Right atrium auricular region (tissue), 2 donors: ENCODE measurements at places on chromosomes 13 and 19. TPM values are rescaled to one million over a fixed set of nuclear protein-coding genes. Genes with fewer than 3 reads are reported as not detected.

GRCh38 chr13:51721496-51721895, 82.5 kb downstream of the DHRS12 start:
- no peak for DNase-seq
- H3K27me3 ChIP-seq = no peaks in the 10 kb centered on the region
- H3K36me3 ChIP-seq = no peaks in the 10 kb centered on the region
- H3K4me3 ChIP-seq = no peak overlapping the region
- peak overlapping the region; percentile 33 for H3K27ac ChIP-seq

- no peak overlapping the region for H3K27ac ChIP-seq
- H3K4me1 ChIP-seq = no peaks in the 10 kb centered on the region
- H3K36me3 ChIP-seq = no peaks in the 10 kb centered on the region
- DNase-seq = no peak
- no peaks in the 10 kb centered on the region for H3K27me3 ChIP-seq
- no peak overlapping the region for H3K4me3 ChIP-seq
Observed at GRCh38 chr19:45814166-45814780, 835 bp downstream of the RSPH6A start.

- no peaks in the 10 kb centered on the region for H3K4me1 ChIP-seq
- H3K36me3 ChIP-seq = no peaks in the 10 kb centered on the region
- no peak overlapping the region for H3K27ac ChIP-seq
- H3K27me3 ChIP-seq = no peaks in the 10 kb centered on the region
- H3K4me3 ChIP-seq = no peak overlapping the region
Observed at GRCh38 chr13:66528944-66529576, 701.1 kb downstream of the PCDH9 start.

DNA sequence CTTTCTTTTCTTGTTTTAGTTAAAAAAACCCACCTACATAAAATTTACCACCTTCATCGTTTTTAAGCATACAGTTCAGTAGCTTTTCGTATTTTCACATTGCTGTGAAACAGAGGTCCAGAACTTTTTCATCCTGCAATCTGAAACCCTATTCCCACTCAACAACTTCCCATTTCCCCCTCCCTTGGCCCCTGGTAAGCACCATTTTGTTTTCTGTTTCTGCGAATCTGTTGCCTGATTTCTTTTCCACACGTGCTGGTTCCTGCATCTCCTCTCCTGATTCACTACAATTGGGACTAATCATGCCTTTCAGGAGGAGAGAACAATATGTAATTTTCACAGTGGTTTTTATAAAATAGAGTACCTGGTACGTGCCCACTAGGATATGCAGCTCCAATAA, 149.2 kb upstream of the RNF113B start:
- H3K27ac ChIP-seq = no peak overlapping the region
- no peaks in the 10 kb centered on the region for H3K36me3 ChIP-seq
- no peaks in the 10 kb centered on the region for H3K27me3 ChIP-seq
- no peak for DNase-seq
- no peaks in the 10 kb centered on the region for H3K4me1 ChIP-seq

DNA sequence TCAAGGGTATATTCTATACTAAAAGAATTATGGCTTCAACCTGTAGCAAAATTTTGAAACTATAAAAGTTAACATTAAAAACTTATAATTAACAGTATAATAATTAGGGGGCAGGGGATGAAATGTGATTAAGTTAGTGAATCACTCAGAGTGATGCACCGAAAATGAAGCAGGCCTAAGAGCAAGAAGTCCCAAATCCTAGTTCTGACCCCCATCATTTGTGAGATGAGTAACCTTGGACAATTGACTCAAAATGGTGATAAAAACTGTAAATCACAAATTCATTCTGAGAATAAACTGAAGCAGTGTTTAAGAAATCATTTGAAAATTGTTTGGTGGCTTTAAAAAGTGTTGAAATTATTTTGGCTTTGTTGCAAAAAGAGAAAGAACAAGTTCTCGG, 56.8 kb downstream of the KLF12 start:
- no peak for DNase-seq
- no peak overlapping the region for H3K4me3 ChIP-seq
- H3K27ac ChIP-seq = no peak overlapping the region
- H3K4me1 ChIP-seq = no peaks in the 10 kb centered on the region

GRCh38 chr19:50224986-50225747, 21.7 kb downstream of the MYH14 start:
- no peak overlapping the region for H3K27ac ChIP-seq
- no peak overlapping the region for H3K4me3 ChIP-seq
- H3K36me3 ChIP-seq = peaks cover 22% of the 10 kb centered on the region
- no peak for DNase-seq

GRCh38 chr19:41868989-41869300, 8.1 kb upstream of the CD79A start:
- no peak for DNase-seq
- peaks cover 12% of the 10 kb centered on the region for H3K4me1 ChIP-seq
- no peaks in the 10 kb centered on the region for H3K27me3 ChIP-seq
- H3K36me3 ChIP-seq = peaks cover 83% of the 10 kb centered on the region
- H3K4me3 ChIP-seq = no peak overlapping the region
- no peak overlapping the region for H3K27ac ChIP-seq

GRCh38 chr19:39398297-39398864, 7.2 kb downstream of the MED29 start:
- H3K27me3 ChIP-seq = no peaks in the 10 kb centered on the region
- H3K27ac ChIP-seq = peak overlapping the region; percentile 85
- H3K36me3 ChIP-seq = peaks cover 9% of the 10 kb centered on the region
- H3K4me3 ChIP-seq = no peak overlapping the region
- DNase-seq = peak; percentile 91
- H3K4me1 ChIP-seq = no peaks in the 10 kb centered on the region

- H3K36me3 ChIP-seq = no peaks in the 10 kb centered on the region
- no peaks in the 10 kb centered on the region for H3K4me1 ChIP-seq
- H3K4me3 ChIP-seq = no peak overlapping the region
- no peak overlapping the region for H3K27ac ChIP-seq
Observed at GRCh38 chr13:33978653-33979052, 160.7 kb downstream of the RFC3 start.

GRCh38 chr13:63408331-63409189, 1992.9 kb upstream of the PCDH20 start:
- H3K36me3 ChIP-seq = no peaks in the 10 kb centered on the region
- H3K27me3 ChIP-seq = no peaks in the 10 kb centered on the region
- H3K4me1 ChIP-seq = no peaks in the 10 kb centered on the region

- peaks cover 37% of the 10 kb centered on the region for H3K36me3 ChIP-seq
- DNase-seq = no peak
- H3K4me3 ChIP-seq = no peak overlapping the region
- H3K27me3 ChIP-seq = no peaks in the 10 kb centered on the region
Observed at GRCh38 chr19:47486900-47487299, 2.9 kb upstream of the KPTN start.

DNA sequence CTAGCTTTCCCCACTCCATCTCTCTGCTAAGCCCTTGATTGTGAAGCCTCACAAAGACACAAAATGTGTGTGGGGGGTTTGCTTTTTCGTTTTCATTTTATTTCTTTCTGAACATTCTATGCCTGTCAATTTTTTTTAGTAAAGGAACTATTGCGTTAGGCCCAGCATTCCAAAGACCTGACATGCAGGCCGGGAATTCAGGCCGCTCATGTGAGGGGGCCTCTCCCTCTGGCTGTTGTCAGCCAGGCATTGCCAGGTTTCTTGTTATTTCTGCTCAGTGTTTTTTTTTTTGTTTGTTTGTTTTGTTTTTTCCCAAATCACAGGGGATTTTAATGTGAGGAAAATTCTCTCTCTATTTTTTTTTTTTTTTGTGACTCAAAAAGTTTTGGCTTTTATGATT, 10.3 kb upstream of the MEDAG start:
- no peaks in the 10 kb centered on the region for H3K4me1 ChIP-seq
- H3K27ac ChIP-seq = peak overlapping the region; percentile 64
- DNase-seq = peak; percentile 87
- H3K36me3 ChIP-seq = no peaks in the 10 kb centered on the region
- H3K4me3 ChIP-seq = no peak overlapping the region
- no peaks in the 10 kb centered on the region for H3K27me3 ChIP-seq

DNA sequence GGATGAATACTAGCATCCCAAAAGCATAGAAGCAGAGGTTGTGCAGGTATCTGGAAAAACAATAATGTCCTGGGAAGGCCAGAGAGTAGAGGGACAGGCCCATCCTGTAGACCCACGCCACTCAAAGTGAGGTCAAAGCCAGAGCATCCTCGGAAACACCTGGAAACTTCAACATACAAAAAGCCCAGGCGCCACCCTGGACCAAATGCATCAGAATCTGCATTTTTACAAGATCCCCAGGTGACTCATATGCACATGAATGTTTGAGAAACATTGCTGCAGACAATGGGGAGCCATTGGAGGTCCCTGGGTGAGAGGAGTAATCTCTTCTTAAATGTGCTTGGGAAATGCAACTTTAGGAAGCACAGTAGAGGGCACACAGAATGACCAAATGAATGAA, 684.1 kb downstream of the DIAPH3 start:
- H3K27ac ChIP-seq = no peak overlapping the region
- H3K4me3 ChIP-seq = no peak overlapping the region
- no peaks in the 10 kb centered on the region for H3K27me3 ChIP-seq
- DNase-seq = no peak

DNA sequence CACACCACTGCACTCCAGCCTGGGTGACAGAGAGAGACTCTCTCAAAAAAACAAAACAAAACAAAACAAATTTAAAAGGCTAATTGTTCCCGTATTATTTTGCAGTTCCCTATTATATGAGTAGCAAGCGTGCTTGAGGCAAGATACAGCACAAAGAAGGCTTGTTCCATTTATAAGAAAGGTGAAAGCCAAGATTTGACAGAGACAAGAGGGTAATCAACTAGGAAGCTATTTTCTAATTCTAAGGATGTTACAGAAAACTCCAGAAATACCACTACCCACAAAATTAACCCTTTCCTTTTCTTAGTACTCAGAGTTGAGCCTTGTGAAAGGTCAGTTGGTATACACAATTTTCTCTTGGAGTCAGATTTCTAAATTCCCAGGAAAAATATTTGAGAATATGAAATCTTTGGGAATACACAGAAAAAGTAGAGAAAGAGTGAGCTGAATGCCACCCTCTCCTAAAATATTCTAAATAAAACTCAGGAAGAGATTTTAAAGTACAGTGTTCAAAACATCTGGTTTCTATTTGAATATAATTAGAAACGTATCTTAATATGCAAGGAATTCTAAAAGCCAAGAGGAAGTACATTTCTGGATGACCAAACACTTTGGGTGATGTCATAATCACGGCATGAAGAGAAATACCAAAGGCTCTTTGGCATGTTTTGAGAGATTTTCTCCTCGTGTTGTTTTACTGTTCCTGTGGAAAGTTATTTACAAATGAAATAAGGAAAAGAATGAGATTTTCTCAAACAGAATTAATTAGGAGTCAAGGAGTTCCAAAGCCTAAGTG, 63.0 kb upstream of the FLT1 start:
- H3K4me3 ChIP-seq = no peak overlapping the region
- no peak for DNase-seq

GRCh38 chr13:91534996-91535395, 136.6 kb downstream of the GPC5 start:
- DNase-seq = no peak
- no peak overlapping the region for H3K27ac ChIP-seq
- no peaks in the 10 kb centered on the region for H3K4me1 ChIP-seq
- no peaks in the 10 kb centered on the region for H3K36me3 ChIP-seq
- H3K27me3 ChIP-seq = no peaks in the 10 kb centered on the region

DNA sequence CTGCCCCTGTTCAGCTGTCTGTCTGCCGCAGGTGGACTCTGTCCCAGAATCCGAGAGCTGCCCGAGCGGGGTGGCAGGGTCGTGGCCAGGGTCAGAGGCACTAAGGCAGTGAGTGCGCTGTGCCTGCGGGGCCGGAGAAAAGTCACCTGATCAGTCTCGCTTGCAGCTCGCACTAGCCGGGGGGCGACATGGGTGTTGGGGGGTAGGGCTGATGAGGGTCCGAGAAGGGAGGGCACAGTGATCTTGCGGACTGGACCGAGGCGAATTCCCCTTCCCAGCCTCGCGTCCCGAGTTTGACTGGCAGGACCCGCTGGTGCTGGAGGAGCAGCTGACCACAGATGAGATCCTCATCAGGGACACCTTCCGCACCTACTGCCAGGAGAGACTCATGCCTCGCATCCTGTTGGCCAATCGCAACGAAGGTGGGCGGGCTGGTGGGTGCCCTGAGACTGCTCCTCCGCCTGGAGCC, 627 bp downstream of the GCDH start:
- peaks cover 4% of the 10 kb centered on the region for H3K36me3 ChIP-seq
- peak overlapping the region; percentile 50 for H3K4me3 ChIP-seq
- DNase-seq = no peak
- H3K4me1 ChIP-seq = no peaks in the 10 kb centered on the region

Gene FBN3
- not detected for total RNA-seq

Gene PLPP2
- total RNA-seq = 3.3 TPM

Gene NBEA
- 17.5 TPM for total RNA-seq

Gene DCAF15
- 10.6 TPM for total RNA-seq

Gene CGB5
- not detected for total RNA-seq

Gene CYSLTR2
- total RNA-seq = 4.1 TPM

Gene BCAM
- 102 TPM for total RNA-seq
